AG10803 (cell line): ENCODE measurements at places on chromosomes 12 and 14.

GRCh38 chr12:9935026-9935425 lies 2.9 kb upstream of the CLEC2A start:
- no peak for DNase-seq

- DNase-seq = peak; percentile 84
These were observed 1.2 kb downstream of the FLRT2 start for GRCh38 chr14:85531141-85531586.

DNA sequence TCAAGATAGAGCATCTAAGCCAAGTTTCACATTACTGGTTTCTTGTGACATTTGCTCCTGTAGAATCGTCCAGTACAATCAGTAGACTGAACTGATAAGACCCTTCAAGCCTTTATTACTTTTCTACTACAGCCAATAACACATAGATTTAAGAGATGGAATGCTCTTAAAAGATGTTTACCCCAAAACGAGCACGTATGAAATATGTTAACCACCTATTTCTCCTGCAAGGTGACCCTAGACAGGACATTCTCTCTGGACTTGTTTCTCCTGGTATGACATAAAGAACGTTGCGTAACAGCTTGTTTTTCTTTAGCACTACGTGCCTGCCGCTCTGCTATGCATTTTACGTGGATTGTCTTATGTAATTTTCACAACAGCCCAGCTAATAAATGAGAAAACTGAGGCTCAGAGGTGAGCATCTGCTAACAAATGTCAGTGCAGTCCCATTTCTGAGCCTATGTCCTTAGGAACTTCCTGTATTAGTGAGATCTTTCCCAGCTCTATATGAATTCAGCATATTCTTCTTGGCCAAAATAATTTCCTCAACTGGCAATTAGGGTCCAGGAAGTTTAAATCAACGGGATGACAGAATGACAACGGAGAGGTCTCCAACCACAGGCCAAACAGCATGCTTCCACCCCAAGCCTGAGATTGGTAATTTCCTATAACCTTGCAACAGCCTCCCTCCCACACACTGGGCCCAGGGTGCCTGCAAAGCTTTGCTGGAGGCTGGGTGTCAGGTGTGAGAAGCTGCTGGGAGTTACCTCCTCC lies 3.7 kb downstream of the NFKBIA start:
- DNase-seq = no peak

GRCh38 chr12:54337280-54337842 lies 12.4 kb downstream of the COPZ1 start:
- DNase-seq = no peak

DNA sequence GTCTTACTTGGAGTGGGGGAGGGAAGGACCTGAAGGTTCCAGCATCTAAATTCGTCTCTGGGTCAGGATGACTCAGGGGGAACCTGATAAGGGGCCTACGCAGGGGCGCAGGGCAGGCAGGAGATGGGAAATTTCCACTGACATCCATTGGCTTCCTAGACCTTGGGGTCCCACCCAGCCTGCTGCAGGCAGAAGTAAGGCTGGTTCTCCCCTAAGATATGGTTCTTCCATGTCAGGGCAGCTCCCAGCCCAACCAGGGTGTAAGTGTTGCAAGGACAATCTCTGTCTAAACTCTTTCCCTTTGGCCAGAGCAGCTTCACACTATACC lies 2.1 kb upstream of the NDRG2 start:
- DNase-seq = no peak

- DNase-seq = no peak
These were observed 119.3 kb downstream of the SOX5 start for GRCh38 chr12:23830210-23830609.

DNA sequence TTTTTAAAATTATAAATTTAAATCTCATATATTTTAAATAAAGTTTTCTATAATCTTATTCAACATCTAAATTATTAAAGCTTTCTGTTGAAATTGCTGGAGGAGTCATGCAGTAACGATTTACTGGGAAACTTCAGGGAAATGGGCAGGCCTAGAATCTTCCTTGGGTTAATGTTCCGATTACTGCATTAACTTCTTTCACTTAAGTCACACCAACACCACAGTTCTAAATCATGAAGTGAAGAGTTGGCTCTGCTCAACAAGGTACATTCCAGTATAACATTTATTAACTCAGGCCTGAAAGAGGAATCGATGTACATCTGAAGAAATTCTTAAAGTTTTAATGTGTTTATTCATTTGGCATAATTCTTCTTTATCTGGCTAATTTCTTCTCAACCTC lies 244.3 kb downstream of the CCER1 start:
- no peak for DNase-seq

- DNase-seq = no peak
These were observed 49.2 kb downstream of the FBXW8 start for GRCh38 chr12:116959845-116960514.

GRCh38 chr12:41888285-41888684 lies 256.4 kb downstream of the GXYLT1 start:
- DNase-seq = no peak

DNA sequence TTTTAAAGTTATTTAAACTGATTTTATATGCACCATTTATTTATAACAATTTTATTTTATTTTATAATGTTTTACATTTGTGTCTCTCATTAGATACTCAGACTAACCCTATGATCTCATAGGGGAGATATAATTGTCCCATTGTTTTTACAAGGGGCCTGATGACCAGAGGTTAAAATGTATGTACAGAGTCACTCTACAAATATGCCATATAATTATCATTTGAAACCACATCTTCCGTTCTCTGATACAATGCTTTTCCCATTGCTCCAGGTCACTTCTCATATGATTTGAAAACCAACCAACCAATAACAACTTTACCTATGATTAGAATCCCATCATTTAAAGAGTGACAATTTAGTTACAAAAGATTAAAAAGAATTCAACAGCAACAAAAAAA lies 137.8 kb downstream of the GPHN start:
- DNase-seq = no peak

- DNase-seq = no peak
These were observed 411.2 kb downstream of the NPAS3 start for GRCh38 chr14:33349871-33350270.

- DNase-seq = no peak
These were observed 94.9 kb downstream of the VCPKMT start for GRCh38 chr14:50021261-50022031.

GRCh38 chr14:93343797-93344196 lies 3.2 kb upstream of the COX8C start:
- no peak for DNase-seq

DNA sequence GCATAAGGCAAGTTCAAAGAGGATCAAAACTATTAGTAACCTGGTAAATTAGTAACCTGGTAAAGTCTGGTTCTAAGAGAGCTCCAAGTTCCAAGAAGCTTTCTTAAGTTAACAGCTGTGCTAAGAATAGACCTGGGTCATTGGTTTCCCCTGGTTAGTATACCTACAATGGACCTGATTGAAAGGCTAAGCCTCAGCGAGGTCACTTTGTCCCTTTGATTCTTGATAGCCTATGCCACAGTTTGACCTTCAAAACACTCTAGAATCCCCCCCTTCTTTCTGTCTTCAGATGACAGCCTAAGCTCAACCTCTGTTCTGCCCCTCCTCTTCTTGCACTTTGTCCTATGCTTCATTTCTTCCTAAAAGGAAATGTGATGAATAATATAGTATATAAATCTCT lies 53.0 kb downstream of the LLPH start:
- DNase-seq = no peak

DNA sequence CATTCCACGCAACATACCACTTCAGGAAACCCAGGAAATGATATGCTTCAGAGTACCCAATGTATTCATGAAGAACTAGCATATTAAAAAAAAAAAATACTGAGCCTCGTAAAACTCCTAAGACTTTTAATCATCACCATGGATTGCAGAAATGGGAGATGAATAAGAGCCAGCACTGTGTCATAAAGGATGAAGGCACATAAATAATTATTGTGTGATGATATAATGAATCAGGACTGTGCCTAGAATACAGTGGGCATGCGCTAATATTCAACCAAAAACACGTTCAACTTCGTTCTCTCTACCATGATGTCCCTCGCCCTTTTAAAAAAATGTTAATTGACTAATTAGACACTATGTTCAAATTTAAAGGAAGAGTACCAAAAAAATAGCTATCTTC lies 68.7 kb downstream of the CIT start:
- peak; percentile 47 for DNase-seq

GRCh38 chr12:2498964-2499500 lies 295.7 kb upstream of the FKBP4 start:
- no peak for DNase-seq

DNA sequence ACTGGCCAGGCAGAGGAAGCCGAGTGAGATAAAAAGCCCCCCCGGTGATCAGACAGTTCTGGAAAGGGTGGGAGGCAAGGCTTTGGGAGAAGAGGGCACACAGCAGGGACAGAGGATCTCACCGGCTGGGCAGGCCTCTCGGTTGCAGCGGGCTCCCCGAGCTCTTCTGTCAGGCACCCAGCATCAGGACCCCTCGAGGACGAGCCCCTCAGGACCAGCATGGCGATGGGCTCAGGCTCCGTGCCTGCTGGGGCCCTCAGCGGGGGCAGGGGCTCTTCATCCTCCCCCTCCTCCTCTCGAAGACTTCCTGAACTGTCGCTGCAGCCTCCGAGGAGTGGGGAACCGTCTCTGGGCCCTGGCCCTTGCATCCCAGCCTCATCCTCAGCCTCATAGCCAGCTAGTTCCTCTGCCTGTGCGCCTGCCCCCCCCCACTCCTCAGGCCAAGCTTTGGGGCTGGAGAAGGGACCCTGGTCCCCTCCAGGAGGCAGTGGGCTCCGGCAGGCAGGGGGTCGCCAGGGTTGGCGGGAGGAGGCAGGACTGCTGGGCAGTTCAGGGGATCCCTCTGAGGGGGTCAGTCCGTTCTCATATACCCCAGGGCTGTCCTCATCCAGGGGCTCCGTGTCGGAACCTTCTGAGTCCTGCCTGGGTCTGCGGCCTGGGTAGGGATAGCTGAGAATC lies 3.4 kb upstream of the AP1G2 start:
- DNase-seq = no peak

DNA sequence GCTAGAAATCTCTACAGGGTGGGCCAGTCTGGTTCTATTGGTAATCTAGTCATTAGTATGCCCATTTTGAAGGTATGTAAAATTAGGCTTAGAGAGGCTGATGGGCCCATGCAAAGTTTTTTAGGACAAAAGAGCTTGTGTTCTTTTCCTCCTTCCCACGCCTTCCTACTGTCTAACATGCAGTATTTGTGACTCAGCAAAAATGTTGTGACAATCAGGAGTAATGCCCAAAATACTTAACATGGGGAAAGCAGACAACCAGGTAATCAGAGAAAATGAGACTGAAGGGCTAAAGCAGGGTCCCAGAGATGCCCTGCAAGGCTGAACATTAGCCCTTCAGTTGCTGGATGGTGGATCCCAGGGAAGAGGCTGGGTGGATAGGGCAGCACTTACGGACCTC lies 437.9 kb downstream of the BCL11B start:
- no peak for DNase-seq

GRCh38 chr12:14777271-14777670 lies 26.0 kb downstream of the WBP11 start:
- no peak for DNase-seq

DNA sequence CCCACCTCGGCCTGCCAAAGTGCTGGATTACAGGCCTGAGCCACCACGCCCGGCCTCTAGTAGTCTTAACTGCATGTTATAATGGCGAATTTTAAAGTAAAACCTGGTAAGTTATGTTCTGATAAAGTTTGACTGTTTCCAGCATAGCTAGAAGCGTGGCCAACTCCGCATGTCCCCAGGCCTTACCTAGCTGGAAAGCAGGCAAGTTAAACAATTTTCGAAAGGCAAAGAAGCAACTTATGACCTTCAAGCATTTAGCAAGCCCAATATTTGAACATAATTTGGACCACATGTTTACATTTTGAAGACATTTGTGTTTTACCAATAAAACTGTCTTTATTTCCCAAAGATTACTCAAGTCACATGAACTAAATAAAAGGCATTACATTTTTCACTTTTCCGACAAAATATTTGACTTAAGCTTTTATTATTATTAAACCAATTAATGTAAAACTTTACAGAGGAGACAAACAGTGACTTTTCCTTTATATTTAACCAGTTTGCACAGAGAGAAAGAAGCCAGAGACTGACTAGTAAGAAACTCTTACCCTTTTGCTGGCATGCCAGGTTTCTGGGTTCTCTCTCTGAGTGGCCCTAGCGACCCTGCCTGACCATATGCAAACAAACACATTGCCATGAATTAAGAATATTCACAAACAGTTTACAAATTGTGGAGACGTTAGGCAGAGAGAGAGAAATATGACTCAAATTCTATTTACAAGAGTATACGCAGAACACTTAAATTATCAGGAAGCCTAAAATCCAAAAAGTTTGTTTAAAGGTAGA lies 106.3 kb downstream of the RIN3 start:
- DNase-seq = peak; percentile 59

DNA sequence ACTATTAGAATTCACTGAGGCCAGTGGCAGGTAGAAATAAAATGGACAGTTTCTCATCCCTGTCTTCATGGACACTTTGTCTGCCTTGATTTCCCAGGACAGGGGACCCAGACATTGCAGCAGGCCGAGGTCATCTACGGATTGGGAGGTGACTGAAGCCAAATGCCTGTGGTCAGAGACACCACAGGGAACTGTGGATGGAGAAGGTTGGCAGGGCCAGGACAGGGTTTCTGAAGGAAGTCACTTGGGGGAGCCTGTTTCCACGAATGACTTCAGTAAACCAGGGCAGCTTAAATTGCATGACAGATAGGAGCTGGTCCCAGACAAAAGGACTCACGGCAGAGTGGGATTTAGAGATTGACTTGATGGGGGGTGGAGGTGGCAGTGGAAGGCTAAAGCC lies 224.9 kb downstream of the NTF3 start:
- no peak for DNase-seq

DNA sequence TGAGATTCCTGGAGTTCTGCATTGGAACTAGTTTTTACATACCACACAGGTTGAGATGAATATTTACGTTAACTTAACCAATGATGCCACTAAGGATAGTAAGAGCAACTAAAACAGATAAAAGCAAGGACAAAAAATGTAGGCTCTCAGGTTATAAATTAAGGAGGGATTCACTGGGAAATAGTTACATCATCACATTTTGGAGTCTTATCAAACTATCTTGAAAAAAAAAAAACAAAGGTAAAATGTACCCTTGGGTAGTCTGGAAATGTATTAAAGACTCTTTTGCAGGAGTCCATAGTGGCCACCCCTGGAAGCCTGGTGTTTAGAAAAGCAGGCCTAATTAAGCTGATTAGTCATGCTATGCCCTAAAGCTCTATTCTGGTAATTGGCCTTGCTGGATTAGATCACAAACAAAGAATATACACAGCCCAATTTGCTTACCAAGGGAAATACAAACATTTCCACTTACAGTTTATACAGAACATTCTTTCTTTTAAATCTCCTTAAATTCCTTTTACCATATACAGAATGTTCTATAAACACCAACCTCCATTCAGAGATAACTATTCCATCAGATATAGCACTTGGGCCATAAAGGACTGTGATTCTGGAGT lies 39.3 kb downstream of the SLC25A47 start:
- no peak for DNase-seq

GRCh38 chr12:89309815-89310214 lies 42.5 kb downstream of the DUSP6 start:
- no peak for DNase-seq

- no peak for DNase-seq
These were observed 466.2 kb upstream of the FOXG1 start for GRCh38 chr14:28300356-28300755.
